ENCODE measurements at places on chromosomes 12 and 14.

DNA sequence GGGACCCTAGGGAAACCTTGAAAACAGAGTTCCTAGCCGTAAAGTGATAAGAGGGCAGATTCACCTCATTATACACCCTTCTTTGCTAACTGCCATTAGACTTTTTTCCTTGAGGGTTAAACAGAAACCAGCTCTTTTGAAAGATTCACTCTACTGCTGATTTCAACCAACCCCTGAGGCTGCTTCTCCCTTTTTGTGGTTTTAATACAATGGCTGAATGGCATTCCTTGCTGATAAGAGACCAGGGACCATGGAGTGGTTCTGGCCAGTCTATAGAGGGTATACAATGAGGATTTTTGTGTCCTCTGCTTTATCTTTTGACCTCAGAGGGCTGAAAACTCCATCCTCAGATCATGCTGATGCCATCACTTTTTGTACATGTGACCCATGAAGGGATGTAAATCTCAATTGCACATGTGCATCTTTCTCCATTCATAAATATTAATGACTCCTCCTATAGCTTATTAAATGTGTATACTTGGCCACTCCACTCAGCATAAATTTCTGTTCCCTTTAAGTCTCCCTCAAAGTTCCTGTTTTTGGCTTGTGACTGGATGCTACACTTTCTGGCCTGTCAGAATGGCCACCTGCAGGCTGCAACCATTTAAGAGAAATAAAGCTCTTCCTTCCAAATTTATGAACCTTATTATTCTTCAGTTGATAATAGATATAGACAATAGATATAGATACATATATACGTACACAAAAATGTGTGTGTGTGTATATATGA is 233.8 kb upstream of the SEL1L start:
- no peaks in the 10 kb centered on the region for H3K27me3 ChIP-seq
- H3K27ac ChIP-seq = no peak overlapping the region
- peak; percentile 33 for DNase-seq
- H3K36me3 ChIP-seq = no peaks in the 10 kb centered on the region
- no peaks in the 10 kb centered on the region for H3K4me1 ChIP-seq

DNA sequence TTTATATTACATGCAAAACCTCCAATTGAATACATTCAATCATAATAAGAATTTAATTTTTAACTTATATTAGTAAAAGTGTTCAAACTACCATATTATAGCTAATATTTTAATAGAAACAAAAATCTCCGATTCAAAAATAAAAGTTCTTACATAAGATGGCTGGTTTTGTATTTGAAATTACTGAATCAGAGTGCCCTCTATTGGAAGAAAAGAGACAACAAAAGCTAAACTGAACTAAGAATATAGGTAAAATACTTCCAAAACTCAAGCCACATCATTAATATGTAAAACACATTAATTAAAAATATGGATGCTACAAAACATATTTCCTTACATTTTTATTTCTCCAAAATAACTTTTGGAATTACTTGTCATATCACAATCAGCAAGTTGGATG is 120.3 kb downstream of the GARIN6 start:
- H3K27ac ChIP-seq = no peak overlapping the region
- H3K27me3 ChIP-seq = no peaks in the 10 kb centered on the region
- H3K4me1 ChIP-seq = no peaks in the 10 kb centered on the region
- peak; percentile 40 for DNase-seq
- H3K36me3 ChIP-seq = no peaks in the 10 kb centered on the region

DNA sequence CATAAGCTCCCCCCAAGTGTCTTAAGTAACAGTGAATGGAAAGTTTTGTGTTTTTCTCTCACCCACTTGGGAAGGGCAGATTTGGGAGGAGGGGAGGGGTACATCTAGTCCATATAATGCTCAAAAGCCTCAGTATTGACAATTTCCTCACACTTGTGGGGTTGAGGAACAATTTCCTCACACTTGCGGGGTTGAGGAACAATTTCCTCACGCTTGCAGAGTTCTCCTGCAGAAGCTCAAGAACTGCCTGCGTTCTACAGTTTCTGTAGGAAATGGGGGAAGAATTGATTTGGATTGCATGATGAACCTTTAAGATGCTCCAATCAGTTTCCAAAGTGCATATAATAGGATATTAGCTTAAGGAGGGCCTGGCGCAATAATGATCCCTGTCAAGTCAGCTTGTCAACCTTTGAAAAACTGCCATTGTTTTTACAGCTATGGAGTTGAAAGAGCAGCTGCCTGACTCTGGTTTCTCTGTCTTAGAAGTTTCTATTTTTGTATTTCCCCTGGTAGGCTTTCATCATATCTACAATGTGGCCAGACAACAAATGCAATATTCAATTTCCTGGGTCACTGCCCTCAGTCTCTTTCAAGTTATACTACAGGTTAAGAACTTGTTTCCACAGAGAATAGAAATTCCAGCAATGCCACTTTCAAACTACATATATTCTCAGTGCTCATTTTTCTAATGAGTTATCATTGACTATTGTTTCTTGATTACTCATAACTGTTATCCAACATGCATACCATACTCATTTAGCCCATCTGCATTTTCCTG is 66.5 kb downstream of the PLEKHG7 start:
- peaks cover 7% of the 10 kb centered on the region for H3K4me1 ChIP-seq
- H3K27ac ChIP-seq = peak overlapping the region; percentile 63
- peak; percentile 69 for DNase-seq

DNA sequence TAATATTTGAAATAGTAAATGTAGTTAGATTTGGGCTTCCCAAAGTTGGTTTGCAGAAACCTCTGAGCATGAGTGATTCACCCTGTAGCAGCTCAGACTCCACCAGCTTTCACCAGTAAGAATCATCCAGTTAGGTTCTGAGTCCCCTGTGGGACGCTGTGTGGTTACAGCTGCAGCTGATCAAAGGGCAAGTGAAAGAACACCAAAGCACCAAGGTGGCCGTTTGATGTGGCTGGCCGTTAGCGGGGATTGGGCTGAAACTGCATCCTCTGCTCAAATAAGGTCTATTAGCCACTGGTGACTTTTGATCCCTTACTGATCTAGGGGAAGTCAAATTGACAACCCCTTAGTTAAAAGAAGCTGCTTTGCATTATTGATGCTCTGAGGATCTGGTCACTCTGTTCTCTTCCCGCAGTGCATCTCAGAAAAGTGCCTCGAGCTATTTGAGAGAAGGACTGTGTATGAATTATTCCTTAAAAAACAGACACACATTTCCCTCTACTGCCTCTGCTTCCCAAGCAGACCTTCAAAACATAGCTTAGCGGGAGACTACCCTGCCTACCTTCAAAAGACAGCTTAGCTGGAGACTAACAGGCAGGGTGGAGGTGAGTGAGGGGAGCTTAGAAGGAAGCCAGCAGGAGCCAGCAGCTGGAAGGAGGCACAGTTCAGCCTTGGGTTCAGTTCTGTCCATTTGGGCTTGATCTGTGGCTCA is 3.7 kb downstream of the ABHD12B start:
- no peak for DNase-seq
- H3K27ac ChIP-seq = no peak overlapping the region
- H3K36me3 ChIP-seq = no peaks in the 10 kb centered on the region
- no peaks in the 10 kb centered on the region for H3K4me1 ChIP-seq
- peaks cover 45% of the 10 kb centered on the region for H3K27me3 ChIP-seq

DNA sequence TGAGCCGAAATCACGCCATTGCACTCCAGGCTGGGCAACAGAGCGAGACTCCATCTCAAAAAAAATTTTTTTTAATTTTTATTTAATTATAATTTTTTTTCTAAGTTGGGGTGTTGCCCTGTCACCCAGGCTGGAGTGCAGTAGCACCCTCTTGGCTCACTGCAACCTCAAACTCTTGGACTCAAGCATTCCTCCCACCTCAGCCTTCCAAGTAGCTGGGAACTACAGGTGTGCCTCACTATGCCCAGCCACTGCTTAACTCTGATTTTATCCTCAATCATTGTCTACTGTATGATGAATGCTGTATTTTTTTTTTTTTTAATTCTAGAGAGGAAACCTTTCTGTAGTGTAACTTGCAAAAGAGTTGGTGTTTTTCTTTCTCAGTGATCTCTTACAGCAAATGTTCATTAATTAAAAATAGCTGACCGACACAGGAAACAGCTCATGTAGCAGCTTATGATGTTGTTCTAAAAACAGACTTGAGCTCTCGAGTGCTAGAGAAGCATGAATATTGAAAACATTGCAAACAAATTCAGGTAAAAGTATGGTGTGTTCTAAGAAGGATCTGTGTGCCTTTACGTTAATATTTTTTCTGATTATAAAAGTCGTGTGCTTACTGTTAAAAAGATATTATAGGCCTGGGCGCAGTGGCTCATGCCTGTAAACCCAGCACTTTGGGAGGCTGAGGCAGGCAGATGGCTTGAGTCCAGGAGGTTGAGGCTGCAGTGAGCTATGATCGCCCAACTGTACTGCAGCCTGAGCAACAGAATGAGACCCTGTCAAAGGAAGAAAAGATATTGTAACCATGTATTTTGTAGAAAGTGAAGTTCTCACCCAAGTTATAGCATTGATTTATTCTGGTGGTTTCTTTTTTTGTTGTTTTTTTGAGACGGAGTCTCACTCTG is 68.9 kb downstream of the FGD4 start:
- H3K36me3 ChIP-seq = no peaks in the 10 kb centered on the region
- H3K27me3 ChIP-seq = no peaks in the 10 kb centered on the region
- H3K4me1 ChIP-seq = peaks cover 2% of the 10 kb centered on the region
- H3K27ac ChIP-seq = peak overlapping the region; percentile 31

- no peak overlapping the region for H3K4me3 ChIP-seq
- no peak for DNase-seq
- no peaks in the 10 kb centered on the region for H3K27me3 ChIP-seq
- H3K27ac ChIP-seq = no peak overlapping the region
- H3K36me3 ChIP-seq = no peaks in the 10 kb centered on the region
Observed at GRCh38 chr12:59867055-59867454, 271.2 kb downstream of the SLC16A7 start.

GRCh38 chr12:101582937-101583336 is 11.8 kb upstream of the MYBPC1 start:
- H3K36me3 ChIP-seq = no peaks in the 10 kb centered on the region
- H3K27ac ChIP-seq = peak overlapping the region; percentile 65
- no peak overlapping the region for H3K4me3 ChIP-seq
- peak; percentile 79 for DNase-seq
- no peaks in the 10 kb centered on the region for H3K27me3 ChIP-seq
- peaks cover 12% of the 10 kb centered on the region for H3K4me1 ChIP-seq

DNA sequence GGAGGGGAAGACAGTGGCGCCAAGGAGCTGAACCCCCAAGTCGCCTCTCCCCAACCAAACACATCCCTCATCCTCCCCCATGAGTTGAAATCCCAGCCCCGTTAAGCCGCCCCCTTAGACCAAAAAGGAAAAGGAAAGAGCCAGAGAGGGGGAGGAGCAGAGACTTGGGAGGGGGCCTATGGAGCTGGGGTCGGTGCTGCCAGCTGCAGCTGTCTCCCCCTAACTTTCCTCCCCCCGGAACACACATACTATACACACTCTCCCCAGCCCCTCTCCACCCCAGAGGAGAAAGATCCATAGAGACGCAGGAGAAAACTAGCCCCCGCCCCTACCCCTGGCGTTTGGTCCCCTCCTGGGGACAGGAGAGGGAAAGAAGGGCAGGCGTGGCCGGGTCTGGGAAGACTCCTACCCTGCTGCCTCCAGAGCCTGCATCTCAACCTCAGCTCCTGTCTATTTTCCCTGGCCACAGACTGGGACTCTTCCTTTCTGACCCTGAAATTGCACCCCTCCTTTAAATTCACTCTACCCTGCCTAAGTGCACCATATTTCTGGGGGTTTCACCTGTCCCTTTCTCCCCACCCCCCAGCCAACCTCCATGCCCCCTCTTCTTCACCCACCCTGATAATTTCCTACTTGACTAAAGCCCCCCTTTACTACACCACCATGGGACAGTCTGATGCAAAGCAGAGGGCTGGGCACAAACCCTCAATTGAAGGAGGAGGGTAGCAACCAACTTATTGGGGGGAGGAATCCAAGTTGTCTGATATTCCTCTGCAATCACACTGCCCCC is 1.7 kb upstream of the HOXC9 start:
- H3K36me3 ChIP-seq = peaks cover 9% of the 10 kb centered on the region
- peak; percentile 79 for DNase-seq
- H3K27me3 ChIP-seq = peaks cover 87% of the 10 kb centered on the region
- peak overlapping the region; percentile 99 for H3K27ac ChIP-seq
- peaks cover 73% of the 10 kb centered on the region for H3K4me1 ChIP-seq

GRCh38 chr12:126668961-126669360 is 1598.0 kb upstream of the TMEM132C start:
- no peaks in the 10 kb centered on the region for H3K36me3 ChIP-seq
- H3K27ac ChIP-seq = no peak overlapping the region
- H3K4me1 ChIP-seq = no peaks in the 10 kb centered on the region
- no peaks in the 10 kb centered on the region for H3K27me3 ChIP-seq
- no peak for DNase-seq

- no peaks in the 10 kb centered on the region for H3K36me3 ChIP-seq
- H3K27me3 ChIP-seq = no peaks in the 10 kb centered on the region
- DNase-seq = no peak
- H3K27ac ChIP-seq = no peak overlapping the region
- H3K4me1 ChIP-seq = peaks cover 2% of the 10 kb centered on the region
- no peak overlapping the region for H3K4me3 ChIP-seq
Observed at GRCh38 chr12:12946686-12947355, 5.1 kb downstream of the GPRC5D start.

DNA sequence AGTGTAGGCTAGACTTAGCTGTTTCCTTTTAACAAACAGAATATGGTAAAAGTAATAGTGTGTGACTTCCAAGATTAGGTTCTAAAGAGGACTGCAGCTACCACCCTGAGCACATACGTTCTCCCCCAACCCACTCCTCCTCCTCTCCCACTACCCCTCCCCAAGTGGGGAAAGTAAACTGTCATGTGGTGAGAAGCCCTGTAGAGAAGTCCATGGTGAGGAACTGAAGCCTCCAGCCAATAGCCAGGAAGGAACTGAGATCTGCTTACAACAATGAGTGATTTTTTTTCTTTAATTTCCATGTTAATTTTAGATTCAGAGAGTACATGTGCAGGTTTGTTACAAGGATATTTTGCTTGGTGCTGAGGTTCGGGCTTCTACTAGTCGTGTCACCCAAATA is 57.0 kb upstream of the EGLN3 start:
- H3K27ac ChIP-seq = no peak overlapping the region
- no peaks in the 10 kb centered on the region for H3K36me3 ChIP-seq
- H3K4me3 ChIP-seq = no peak overlapping the region
- H3K4me1 ChIP-seq = peaks cover 4% of the 10 kb centered on the region
